Right lobe of liver (tissue), 6 donors: ENCODE measurements at places on chromosomes 2 and 18. TPM values are rescaled to one million over a fixed set of nuclear protein-coding genes. Genes with fewer than 3 reads are reported as not detected.

- no peak for DNase-seq
Measured at GRCh38 chr2:32068-32467, 14.2 kb downstream of the FAM110C start.

DNA sequence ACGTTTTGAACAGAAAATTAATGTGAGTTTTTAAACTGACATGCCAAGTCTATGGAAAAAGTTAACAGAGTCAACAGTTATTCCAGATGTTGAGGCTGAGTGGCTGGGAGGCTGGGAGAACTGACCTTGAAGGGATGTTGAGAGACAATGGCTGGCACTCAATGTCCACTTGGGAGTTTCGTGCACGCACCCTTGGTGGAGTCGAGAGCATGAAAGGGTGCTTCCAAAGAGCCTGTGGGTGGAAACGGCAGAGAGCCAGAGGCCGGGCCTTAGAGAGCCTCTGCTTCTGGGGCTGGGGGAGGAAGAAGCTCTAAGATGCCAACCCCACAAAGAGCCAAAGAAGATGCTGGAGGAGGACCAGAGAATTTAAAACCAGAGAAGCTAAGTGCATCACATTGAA is 63.4 kb upstream of the L3MBTL4 start:
- no peak for DNase-seq

DNA sequence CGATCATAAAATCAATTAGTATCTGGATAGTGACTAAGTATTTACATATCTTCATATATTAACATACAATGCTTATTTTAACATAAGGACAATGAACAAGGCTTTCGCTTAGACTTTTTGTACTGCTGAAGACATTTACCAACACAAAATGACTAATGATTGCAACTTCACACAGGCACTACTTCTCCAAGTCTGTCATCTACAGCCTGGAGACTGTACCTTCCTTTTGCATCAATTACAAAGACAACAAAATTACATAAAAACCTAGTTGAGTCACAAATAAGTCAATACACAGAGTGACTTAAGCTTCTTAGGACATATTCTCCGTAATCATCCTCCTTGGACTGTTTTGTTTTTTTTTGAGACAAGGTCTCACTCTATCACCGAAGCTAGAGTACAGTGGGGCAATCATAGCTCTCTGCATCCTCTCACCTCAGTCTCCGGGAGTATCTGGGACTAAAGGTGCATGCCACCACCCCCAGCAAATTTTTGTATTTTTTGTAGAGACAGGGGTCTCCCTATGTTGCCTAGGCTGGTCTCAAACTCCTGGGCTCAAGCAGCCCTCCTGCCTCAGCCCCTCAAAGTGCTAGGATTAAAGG is 15.9 kb downstream of the PUM2 start:
- no peak for DNase-seq

- no peak for DNase-seq
Measured at GRCh38 chr2:173051463-173052215, 24.0 kb upstream of the MAP3K20 start.

DNA sequence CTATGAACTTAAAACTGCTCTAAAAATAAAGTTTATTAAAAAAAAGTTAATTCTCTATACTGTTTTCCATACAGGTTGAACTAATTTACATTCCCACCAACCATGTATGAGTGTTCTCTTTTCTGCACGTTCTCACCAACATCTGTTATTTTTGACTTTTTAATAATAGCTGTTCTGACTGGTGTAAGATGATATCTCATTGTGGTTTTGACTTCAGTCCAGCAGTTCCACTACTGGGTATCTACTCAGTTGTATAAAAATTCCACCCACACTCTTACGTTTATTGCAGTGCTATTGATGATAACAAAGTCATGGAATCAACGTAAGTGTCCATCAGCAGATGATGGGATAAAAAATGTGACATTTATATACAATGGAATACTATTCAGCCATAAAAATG is 33.7 kb downstream of the SPAG16 start:
- DNase-seq: no peak

- no peak for DNase-seq
Measured at GRCh38 chr2:240329116-240329665, 106.3 kb upstream of the GPC1 start.

DNA sequence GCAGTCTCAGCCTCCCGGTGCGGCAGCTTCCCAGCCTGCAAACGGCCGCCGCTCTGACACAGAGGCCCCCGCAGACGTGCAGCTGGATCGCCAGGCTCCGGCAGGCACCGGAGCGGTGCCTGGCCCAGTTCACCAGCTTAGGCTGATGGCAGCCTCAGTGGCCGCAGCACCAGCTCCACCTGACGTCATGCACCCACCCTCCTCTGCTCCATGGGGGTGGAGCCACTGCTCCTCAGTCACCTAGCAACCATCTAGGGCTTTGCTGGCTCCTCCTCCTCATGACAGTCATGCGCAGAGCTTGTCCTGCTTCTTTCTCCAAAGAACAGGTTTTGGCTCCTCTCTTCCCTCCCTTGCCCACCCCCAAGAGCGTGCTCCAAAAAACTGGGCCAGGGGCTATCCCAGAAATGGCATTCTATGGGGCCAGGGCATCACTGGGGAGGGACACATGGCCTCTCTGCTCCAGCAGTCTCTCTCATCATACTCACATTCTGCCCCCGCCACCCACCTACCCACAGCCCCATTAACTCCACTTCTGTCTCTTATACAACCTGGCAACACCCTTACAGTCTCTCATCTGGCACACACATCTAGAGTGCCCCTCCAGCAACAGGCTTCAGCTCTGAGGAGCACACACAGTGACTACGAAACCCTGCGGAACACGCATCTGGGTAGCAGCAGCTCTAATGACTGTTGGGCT is 5.5 kb downstream of the DCTN1 start:
- no peak for DNase-seq

DNA sequence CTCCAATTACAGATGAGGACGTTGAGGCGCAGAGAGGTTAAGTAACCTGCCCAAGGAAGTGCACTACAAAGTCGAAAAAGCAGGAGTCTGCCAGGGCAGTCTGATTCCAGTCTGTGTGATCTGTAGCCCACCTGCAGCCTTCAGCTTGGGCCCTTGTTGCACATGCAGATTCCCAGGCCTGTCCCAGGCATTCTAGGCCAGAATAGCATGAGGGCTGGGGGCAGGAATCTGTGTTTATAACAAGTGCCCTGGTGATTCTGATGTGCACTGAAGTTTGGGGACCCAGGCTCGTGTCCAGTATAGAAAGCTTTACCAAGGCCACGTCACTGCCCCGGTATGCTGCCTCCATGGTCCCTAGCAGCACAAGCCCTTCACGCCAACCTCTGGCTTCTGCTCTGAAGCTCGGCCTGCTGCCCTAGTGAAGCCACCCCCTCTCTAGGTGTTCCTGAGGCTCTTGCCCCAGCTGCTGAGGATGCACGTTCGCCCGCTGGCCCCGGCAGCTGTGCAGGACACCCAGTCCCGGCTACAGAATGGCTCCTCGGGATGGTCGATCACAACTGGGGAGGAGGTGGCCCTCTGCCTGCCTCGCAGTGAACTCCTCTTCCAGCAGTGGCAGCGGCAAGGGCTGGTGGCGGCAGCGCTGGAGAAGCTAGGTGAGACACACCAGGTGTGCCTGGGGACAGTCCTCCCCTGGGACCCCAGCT is 4.6 kb downstream of the CHRNG start:
- DNase-seq: no peak

DNA sequence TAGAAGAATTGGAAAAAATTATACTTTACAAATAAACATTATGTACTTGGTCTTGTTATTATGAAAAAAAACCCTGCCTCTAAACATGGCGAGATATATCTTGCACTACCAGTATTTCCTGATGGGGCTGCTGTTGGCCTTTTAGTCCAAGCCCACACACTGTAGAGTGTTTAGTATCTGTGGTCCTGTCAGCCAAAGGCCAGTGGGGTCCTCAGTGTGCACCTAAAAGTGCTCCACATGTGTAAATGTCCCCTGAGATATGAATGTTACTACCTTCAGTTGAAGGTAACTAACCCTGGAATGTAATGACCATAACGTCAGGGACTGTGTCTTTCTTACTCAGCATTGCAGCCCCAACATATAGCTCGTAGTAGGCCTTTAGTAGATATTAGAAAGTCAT is 71.1 kb upstream of the HK2 start:
- DNase-seq: no peak

- DNase-seq: no peak
Measured at GRCh38 chr18:8890957-8891464, 185.7 kb downstream of the MTCL1 start.

DNA sequence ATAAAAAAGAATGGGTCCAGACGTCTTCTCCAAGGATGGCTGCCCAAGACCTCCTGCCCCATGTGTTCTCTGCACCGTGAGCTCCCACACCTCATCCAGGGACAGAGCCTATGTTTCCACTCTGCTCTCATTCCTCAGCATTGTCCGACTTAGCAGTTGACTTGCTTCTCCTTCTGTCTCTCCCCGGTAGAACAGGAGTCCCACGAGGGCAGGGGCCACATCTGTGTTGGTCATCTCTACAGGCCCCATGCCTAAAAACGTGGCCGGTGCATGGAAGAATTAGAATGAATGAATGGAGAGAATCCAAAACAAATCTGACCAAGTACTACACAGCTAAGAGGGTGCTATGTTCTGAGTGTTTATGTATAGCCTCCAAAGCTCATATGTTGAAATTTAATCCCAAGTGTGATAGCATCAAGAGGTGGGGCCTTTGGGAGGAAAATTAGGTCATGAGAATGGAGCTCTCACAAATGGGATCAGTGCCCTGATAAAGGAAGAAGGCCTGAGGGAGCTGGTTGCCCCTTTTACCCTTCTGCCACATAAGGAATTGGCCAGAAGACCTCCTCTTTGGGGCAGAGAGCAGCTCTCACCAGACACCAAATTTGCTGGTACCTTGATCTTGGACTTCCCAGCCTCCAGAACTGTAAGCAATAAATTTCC is 55.9 kb downstream of the FAM178B start:
- no peak for DNase-seq

- DNase-seq: no peak
Measured at GRCh38 chr2:44879269-44880124, 62.0 kb upstream of the SIX3 start.

GRCh38 chr2:236665572-236666118 is 96.0 kb downstream of the ACKR3 start:
- no peak for DNase-seq

DNA sequence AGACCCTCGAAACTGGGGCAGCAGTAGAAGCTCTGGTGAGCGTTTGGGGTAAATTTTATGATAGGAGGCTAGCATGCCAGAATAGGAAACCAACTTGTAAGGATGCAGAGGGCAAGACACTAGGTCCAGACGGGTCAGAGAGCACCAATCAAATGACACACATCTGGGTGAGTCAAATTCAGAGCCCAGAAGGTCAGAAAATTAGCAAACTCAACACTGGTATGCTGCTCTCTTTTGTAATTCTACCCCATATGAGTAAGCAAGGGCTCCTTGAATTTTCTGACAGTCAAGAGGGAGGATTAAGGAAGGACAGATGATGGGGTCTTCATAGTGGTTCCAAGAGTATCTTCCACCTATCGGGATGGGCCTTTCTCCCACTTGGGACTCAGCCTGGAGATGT is 209.8 kb downstream of the BCL2 start:
- DNase-seq: no peak

DNA sequence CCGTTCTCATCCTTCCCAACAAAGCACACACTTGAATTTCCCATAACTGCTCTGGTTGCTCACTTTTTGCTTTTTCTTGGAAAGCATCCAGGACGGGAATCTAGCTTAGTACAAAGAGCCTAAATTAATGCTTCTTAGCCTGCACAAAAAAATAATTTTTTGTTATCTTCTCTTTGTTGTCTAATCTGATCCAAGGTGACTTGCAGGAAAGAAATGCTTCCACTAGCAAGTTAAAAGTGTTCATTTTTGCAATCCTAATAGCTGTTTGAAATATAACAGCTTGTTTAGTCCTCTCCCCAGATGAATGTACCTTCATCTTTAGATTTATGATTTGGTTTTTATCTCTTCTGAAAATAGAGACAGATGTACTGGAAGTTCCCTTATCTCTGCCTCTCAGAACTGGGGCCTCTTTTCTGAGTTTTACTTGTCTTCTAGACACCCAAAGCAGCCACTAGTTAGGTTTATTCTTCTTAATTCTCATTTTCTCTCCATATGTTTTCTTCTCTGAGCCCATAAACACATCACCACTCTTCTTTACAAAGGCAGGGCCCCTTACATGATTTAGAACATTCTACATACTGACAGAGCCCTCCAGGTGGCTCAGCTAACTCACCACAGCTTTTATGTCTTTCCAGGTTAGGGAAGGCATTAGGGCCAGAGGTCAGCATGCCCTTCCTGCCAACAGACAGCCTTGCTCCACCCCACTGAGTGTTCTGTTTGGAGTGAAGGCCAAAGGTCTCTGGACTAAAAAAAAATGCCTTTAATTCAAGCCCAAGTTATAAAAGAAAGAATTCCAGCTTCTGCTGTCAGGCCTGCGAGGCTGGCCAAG is 74.7 kb upstream of the MAP4K3 start:
- DNase-seq: peak; percentile 70

DNA sequence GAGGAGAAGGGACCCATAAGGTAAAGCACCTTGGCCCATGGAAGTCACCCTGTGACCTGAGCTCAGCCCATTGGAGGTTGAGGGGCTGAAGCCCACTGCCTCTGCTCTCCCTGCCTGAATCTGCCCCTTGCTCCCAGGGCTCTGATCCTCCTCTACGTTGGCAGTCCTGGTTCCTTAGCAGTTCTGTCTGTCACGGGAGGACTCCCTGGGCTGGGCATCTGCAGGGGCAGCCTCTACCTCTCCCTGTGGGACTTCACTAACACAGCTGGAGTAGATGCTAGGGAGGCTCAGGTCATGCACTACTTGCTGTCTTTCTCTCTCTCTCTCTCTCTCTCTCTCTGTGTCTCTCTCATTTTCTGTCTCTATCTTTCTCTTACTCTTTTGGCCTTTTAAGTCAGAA is 8.7 kb downstream of the GYPC start:
- no peak for DNase-seq

GRCh38 chr18:78133729-78134128 is 845.9 kb upstream of the SALL3 start:
- no peak for DNase-seq

GRCh38 chr2:24132543-24132942 is 9.3 kb downstream of the FAM228B start:
- DNase-seq: no peak

DNA sequence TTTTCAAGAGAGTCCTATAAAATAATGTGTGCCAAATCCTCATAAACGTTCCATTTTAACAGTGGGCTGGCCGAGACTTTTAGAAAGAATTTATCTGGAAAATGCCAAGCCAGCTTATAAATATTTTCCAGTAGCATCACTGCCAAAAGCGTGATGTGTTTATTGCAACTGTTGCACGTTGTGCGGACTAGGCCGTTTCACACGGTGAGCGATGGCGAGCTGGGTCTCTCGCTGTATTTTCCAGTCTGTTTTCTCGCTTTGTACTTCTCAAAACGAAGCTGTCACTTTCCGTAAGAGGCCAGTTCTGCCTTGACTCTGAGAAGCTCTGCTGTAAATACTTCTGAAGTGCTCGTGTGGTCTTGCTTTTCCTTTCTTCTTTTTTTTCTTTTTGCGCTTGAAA is 65.0 kb upstream of the ZNF236 start:
- no peak for DNase-seq

- DNase-seq: peak; percentile 29
Measured at GRCh38 chr2:111656894-111657293, 227.1 kb downstream of the ANAPC1 start.

GRCh38 chr18:23521271-23521670 is 18.0 kb downstream of the RMC1 start:
- no peak for DNase-seq

GRCh38 chr2:201357221-201357620 is at the start of gene FLACC1:
Gene FLACC1 (minus strand): TSS chr2:201357345. CDS start chr2:201351404, 5,941 bp downstream.
- no peak for DNase-seq

The GPAT2 gene
- 0.53 TPM for total RNA-seq

The DSEL gene
- 6.0 TPM for total RNA-seq

The PDE11A gene
- 8.4 TPM for total RNA-seq

The FTCDNL1 gene
- 8.7 TPM for total RNA-seq

The DSG1 gene
- 2.2 TPM for total RNA-seq

The ICOS gene
- 0.31 TPM for total RNA-seq

The AAK1 gene
- total RNA-seq: 24.6 TPM

The KCNS3 gene
- total RNA-seq: 6.8 TPM

The C2orf15 gene
- 0.30 TPM for total RNA-seq
